ENCODE measurements at places on chromosomes 11 and 22. TPM values are rescaled to one million over a fixed set of nuclear protein-coding genes. Genes with fewer than 3 reads are reported as not detected.

Gene ZNF408
- 7.7 TPM for total RNA-seq

GRCh38 chr11:76501526-76502202 lies 56.8 kb downstream of the EMSY start:
- H3K4me3 ChIP-seq, result no peak overlapping the region
- no peaks in the 10 kb centered on the region for H3K36me3 ChIP-seq
- DNase-seq, result no peak
- no peaks in the 10 kb centered on the region for H3K27me3 ChIP-seq
- no peaks in the 10 kb centered on the region for H3K4me1 ChIP-seq
- no peak overlapping the region for H3K27ac ChIP-seq

Gene AIP
- 49.8 TPM for total RNA-seq

GRCh38 chr11:67410369-67410831 lies 5.1 kb upstream of the CARNS1 start:
- DNase-seq, result no peak
- H3K27me3 ChIP-seq, result peaks cover 19% of the 10 kb centered on the region
- H3K4me1 ChIP-seq, result peaks cover 7% of the 10 kb centered on the region
- H3K36me3 ChIP-seq, result no peaks in the 10 kb centered on the region
- no peak overlapping the region for H3K4me3 ChIP-seq
- H3K27ac ChIP-seq, result no peak overlapping the region

Gene LDHAL6A
- not detected for total RNA-seq

DNA sequence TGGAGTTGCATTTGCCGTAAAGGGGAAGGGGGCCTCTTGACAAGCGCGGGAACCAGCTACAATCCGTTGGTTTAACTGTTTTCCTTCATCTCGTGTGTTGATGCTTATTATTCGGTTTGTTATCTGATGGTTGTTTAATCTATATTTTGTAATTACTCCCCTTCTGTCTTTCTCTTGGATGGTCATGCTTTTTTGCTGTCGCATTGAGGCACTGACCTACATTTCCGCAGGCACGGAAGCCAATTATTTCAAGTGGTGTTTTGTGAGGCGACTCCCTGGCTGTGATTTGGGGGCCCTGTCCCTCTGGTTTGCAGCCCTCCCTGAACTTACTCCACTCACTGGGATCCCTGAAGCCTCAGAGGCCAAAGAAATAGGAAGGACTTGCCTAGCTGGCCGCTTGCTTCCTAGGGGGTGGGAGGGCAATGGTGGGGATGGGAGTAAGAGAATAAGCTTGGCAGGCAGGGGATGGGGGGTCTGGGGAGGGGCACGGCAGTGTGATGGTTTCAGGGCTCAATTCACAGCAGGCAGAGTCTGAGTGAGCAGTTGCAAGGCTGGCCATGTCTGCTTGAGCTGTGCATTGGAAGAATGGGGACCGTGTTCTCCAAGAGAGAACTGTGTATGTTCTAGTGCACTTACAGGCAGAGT lies 165.8 kb upstream of the B3GAT1 start:
- H3K4me1 ChIP-seq, result peaks cover 4% of the 10 kb centered on the region
- no peak for DNase-seq
- H3K36me3 ChIP-seq, result no peaks in the 10 kb centered on the region
- H3K27me3 ChIP-seq, result no peaks in the 10 kb centered on the region
